ENCODE measurements at places on chromosomes 4 and X.

- DNase-seq, result no peak
Observed at GRCh38 chr4:152591876-152592275, 56.0 kb upstream of the FBXW7 start.

- no peak for DNase-seq
Observed at GRCh38 chr4:3269991-3270611, 21.1 kb downstream of the MSANTD1 start.

GRCh38 chrX:52574416-52575275 lies 57.8 kb upstream of the XAGE1B start:
- no peak for DNase-seq

GRCh38 chrX:134694333-134695322 lies 36.4 kb upstream of the PLAC1 start:
- no peak for DNase-seq

DNA sequence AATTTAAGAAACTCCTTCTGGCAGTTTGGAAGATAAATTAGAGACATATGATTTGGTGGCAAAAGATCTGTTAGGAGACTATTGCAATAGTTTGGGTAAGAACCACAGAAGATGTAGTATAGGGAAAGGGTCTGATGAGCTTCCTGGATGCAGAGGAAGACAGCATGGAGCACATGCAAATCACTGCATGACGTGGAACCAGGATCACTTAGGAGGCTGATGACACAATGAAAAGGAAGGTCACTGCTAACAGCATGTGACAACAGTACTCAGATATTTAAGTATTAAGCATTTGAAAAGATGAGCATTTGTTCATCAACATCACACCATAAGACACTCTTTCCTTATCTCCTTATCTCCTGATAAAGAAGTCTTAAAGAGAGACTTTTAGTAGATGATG lies 167.8 kb upstream of the LDB2 start:
- DNase-seq, result no peak

GRCh38 chr4:25535701-25536473 lies 119.8 kb upstream of the SLC34A2 start:
- no peak for DNase-seq

DNA sequence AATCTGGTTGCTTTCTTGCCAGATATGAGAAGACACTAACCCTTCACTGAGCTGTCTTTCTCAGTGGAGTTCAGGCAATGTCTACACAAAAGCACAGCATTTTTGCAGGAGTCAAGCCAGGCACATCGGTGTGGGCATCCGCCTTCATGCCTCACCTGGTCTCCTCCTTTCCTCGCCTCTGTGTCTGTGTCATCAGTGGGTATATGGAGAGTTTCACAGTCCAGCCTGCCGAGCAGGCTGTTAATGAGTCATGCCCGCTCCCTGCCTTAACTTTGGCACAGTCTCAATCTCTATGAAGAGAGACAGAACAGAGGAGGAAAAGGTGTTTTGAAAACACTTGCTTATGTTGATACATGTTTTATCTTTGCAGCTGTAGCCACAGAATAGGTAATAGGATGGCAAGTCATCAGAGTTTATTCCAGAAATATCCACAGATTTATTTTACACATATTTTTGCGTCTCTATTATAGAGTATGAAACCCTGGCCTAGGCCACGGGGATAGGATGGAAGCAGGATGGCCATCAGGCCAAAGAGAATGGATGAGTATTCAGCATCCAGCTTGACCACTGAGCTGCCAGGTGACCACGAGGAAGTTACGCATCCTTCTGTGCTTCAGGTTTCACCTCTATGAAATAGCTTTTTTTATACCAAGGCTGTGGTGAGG lies 32.8 kb upstream of the MAML3 start:
- DNase-seq, result no peak

GRCh38 chr4:53066155-53066554 lies 204.0 kb downstream of the RASL11B start:
- DNase-seq, result no peak

Data from KG1 (cell line).